Activated T-cell treated with anti-CD3 and anti-CD28 coated beads, Interleukin-2, amount 50 U/mL, for 48 hours (primary cell): ENCODE measurements at places on chromosomes 11 and 22.
A peak's percentile ranks its signal among the peaks of the same experiment; 100 is the strongest.

DNA sequence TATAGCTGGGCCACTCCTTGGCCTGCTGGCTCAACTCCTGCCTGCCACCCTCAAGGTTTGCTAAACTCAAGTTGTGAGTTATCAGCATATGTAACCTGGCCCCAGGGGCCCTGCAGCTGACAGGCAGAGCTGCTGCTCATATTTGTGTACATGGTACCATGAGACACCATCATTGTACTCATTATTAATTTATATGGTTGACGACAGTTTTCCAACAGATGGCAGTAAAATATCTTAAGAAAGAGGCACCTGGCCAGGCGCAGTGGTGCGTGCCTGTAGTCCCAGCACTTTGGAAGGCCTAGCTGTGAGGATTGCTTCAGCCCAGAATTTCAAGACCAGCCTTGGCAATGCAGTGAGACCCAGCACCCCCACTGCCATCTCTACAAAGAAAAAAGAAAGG is 11.4 kb upstream of the DENND5A start:
- no peak for DNase-seq

GRCh38 chr11:76371170-76371569 is 9.8 kb downstream of the THAP12 start:
- DNase-seq = peak; percentile 43

DNA sequence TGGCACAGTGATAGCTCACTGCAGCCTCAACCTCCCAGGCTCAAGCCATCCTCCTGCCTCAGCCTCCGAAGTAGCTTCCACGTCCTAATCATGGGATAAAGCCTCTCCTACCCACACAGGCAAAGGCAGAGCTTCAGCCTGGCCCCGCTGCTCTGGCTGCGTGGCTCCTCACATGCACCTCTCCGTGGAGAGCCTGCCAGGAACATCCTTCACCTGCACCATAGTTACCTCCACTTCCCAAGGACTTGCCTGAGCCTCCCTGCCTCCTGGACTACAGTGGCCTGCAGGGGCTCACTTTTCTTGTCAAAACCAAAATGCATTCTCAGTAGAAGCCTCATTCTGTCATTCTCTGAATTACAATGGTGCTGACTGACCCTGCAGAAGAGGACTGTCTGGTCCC is 6.5 kb downstream of the C11orf16 start:
- DNase-seq = no peak

GRCh38 chr11:59078435-59078834 is 7.7 kb upstream of the GLYATL1B start:
- DNase-seq = no peak

DNA sequence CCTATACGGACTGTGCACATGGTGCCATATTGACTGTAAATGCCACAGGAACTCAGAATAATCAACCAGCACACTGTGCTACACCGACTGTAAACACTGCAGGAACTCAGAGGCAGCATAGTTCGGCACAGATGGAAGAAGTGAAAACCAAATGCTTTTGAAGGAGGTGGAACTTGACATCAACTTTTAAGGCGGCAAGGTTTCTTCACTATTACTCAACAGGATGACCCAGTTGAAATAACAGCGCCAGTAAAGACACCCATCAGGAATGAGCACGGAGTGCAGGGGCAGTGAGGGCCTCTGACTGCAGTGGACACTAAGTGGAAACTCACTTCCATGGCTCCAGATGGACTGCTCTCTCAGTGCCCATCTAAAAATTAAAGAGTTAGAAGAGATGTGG is 15.7 kb downstream of the TESMIN start:
- DNase-seq = no peak

- DNase-seq = no peak
Observed at GRCh38 chr11:114010931-114011330, 36.0 kb downstream of the HTR3A start.
